NCI-H524 (cell line): ENCODE measurements at places on chromosomes 7 and 10.
A peak's percentile ranks its signal among the peaks of the same experiment; 100 is the strongest.

GRCh38 chr10:75294866-75295701 lies 59.3 kb upstream of the COMTD1 start:
- DNase-seq = peak; percentile 68

DNA sequence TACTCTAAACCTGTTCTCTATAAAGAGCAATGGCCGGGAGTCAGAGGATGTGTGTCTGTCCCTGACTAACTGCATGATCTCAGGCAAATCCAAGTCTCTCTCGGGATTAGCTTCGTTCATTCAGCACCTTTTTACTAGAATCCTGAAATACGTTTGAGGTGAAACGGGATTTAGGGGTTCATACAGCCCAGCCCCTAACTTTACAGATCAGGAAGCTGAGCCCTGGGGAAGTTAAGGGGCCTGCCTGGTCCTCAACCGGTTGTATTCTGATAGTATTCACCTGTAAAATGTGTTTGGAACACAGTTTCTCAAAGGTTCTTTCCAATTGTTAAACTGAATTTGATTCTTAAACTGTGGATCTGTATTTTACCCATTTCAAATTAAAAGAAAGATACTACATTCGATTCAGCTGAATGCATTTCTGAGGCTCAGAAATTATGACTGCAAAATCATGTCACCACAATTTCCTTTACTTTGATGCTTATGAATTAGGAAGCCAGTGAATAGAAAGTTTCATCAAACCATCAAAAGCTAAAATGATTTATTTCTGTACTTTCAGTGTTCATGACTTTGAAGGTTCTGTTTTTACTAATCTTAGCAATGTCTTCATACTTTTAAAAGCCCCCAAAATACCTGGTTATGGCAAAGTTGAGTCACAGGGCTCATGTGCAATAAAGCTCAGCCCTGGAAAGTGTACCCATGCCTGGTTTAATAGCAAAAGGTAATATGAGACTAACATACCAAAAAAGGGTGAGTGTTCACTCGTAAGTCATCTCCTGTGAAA lies 28.9 kb upstream of the EZH2 start:
- DNase-seq = no peak

DNA sequence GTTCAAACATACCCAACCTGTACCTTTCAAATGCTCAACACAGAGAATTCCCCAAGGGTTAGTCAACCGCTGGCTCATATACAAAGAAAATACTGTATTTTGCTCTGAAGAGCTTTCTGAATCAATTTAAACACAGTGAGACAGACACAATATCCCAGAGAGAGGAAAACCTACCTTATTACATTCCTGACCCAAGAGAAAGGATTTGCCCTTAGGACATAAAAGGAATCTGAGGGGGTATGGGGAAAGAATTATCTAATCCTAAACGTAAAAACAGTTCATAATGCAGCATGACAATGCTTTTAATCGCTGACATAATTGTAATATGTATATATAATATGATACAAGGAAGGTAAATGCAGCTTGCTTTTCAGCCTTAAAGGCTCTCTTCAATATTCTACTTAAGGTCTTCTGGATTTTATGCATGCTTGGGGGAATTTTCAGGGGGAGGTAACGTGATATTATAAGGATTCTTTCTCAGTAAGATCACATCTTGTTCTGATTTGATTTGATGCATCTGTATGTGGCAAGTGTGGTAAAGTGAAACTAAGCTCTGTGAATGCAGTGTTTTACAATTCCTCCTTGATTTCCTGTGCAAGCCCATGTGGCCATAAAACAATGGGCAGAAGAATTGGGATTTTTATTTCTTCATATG lies 240.5 kb downstream of the GLI3 start:
- no peak for DNase-seq

- no peak for DNase-seq
These were observed 155.6 kb downstream of the TAX1BP1 start for GRCh38 chr7:27895551-27895950.
